ENCODE measurements at places on chromosomes 11 and 22. TPM values are rescaled to one million over a fixed set of nuclear protein-coding genes. Genes with fewer than 3 reads are reported as not detected.

DAGLA gene
- 0.08 TPM for total RNA-seq

SCT gene
- total RNA-seq, result not detected

SSH3 gene
- 24.6 TPM for total RNA-seq

CASP5 gene
- total RNA-seq, result not detected

Measured in activated naive CD8-positive, alpha-beta T cell treated with anti-CD3 and anti-CD28 coated beads, Interleukin-2, amount 10 ng/mL, durations not matched to agents 7 days and 5 days (primary cell).